ENCODE measurements at places on chromosomes 7 and 10.

GRCh38 chr7:117505238-117505637 lies 25.4 kb downstream of the CFTR start:
- H3K27me3 ChIP-seq: no peaks in the 10 kb centered on the region
- no peak for DNase-seq
- no peaks in the 10 kb centered on the region for H3K36me3 ChIP-seq
- H3K4me1 ChIP-seq: no peaks in the 10 kb centered on the region

GRCh38 chr10:92024700-92025099 lies 101.1 kb downstream of the BTAF1 start:
- no peak for DNase-seq
- peaks cover 82% of the 10 kb centered on the region for H3K36me3 ChIP-seq
- no peaks in the 10 kb centered on the region for H3K4me1 ChIP-seq
- no peak overlapping the region for H3K4me3 ChIP-seq

- peaks cover 80% of the 10 kb centered on the region for H3K27me3 ChIP-seq
- H3K27ac ChIP-seq: no peak overlapping the region
- no peak overlapping the region for H3K4me3 ChIP-seq
- no peaks in the 10 kb centered on the region for H3K36me3 ChIP-seq
These were observed 4.9 kb upstream of the NKX2-3 start for GRCh38 chr10:99527526-99528493.

- H3K36me3 ChIP-seq: no peaks in the 10 kb centered on the region
- DNase-seq: no peak
- H3K27me3 ChIP-seq: no peaks in the 10 kb centered on the region
- H3K27ac ChIP-seq: no peak overlapping the region
These were observed 122.4 kb downstream of the SLC16A9 start for GRCh38 chr10:59587083-59587755.

DNA sequence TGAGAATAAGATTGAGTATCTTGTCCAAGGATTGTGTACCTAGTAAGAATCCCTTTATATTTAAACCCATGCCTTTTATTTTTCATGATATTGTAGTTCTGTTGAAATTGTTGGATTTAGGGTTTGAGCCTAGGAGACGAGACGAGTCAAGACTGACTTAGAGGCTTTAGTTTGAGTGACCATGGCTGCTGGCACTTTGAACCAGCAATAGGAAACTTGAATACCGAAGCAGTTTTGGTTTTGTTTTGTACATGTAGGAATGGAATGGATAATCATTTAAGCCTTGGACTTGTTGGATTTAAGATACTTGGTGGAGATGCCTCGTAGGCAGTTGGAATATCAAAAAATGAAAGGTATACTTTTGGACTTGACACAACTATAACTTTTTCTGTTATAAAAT lies 229.0 kb downstream of the BICC1 start:
- H3K4me1 ChIP-seq: no peaks in the 10 kb centered on the region
- DNase-seq: no peak
- H3K27me3 ChIP-seq: no peaks in the 10 kb centered on the region
- no peak overlapping the region for H3K4me3 ChIP-seq
- H3K36me3 ChIP-seq: no peaks in the 10 kb centered on the region

DNA sequence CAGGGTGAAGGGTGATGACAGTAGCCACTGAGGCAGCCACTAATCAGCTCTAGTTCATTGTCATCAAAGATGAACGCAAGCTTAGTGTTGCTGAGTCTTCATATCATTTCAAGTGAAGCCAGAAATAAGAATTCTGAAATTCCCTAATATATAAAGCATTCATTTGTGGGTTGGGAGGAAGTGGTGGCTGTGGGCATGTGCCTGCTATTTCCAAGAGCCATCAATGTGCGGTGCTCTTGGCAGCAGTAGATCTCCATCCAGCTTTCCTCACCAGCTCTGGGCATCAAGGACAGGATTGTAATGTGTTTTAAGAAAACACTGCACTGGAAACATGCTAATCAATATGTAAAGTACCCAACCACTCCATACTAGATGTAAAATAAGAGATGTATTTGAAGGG lies 202.5 kb upstream of the AHR start:
- H3K4me3 ChIP-seq: no peak overlapping the region
- no peaks in the 10 kb centered on the region for H3K36me3 ChIP-seq
- no peak for DNase-seq
- no peaks in the 10 kb centered on the region for H3K4me1 ChIP-seq
- no peak overlapping the region for H3K27ac ChIP-seq
- H3K27me3 ChIP-seq: no peaks in the 10 kb centered on the region

DNA sequence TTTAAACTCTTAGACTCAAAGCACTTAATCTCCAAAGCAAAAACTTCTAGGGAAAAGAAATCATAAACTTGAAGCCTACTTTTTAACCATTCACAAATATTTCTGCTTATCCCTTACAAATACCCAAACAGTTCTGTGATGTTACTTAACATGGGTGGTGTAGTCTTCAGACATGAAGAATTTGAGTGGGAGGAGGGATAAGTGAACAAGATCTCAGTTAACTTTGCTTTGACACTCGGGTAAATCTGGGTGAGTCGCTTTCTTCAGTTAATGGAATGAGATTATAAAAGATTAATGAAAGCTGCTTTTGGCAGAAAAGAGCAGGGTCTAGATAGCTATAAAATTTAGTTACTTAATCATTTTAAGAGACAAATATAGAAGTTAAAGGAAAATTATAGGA lies 47.5 kb downstream of the RNF133 start:
- H3K36me3 ChIP-seq: no peaks in the 10 kb centered on the region
- DNase-seq: no peak
- no peak overlapping the region for H3K4me3 ChIP-seq
- H3K27me3 ChIP-seq: no peaks in the 10 kb centered on the region
- no peaks in the 10 kb centered on the region for H3K4me1 ChIP-seq

DNA sequence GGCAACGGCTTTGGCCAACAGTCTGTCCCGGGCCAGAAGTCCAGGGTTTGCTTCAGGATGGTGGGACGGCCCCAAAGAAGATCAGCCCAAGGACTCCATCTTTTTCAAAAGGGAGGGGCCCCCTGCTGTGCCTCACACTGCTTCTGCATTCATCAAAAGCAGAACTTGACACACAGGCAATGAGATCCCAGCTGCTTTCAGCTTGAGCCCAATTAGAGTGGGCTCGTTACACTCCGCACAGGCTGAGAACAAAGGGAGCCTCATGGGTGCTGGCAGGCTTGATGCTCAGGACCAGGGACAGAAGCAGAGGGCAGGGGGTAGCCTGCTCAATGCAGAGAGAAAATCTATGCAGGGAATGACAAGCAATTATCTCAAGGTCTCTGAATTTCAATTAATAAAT lies 45.5 kb downstream of the VOPP1 start:
- no peak overlapping the region for H3K4me3 ChIP-seq
- H3K36me3 ChIP-seq: no peaks in the 10 kb centered on the region
- H3K27me3 ChIP-seq: no peaks in the 10 kb centered on the region
- H3K27ac ChIP-seq: no peak overlapping the region

DNA sequence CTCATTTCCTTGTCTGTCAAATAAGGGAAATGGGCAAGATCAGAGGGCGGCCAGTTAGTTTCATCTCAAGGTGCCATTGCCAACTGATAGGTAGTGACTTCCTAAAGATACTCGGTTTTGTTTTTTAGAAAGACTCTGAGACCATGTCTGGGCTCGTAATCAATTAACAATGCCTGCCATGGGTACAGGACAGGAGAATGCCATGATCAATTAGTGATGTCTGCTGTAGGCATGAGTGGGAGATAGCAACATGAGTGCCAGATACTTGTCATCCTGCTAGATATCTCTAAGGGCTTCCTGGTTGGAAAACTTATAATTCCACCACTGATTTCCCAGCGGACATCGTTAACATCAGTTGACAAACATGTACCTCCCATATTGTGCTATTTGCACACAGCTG lies 64.8 kb downstream of the SH3PXD2A start:
- no peaks in the 10 kb centered on the region for H3K36me3 ChIP-seq
- peaks cover 42% of the 10 kb centered on the region for H3K4me1 ChIP-seq
- H3K27ac ChIP-seq: no peak overlapping the region
- H3K27me3 ChIP-seq: no peaks in the 10 kb centered on the region
- no peak for DNase-seq

Measured in right atrium auricular region (tissue), 2 donors.